ENCODE measurements at places on chromosomes 5 and 9.

- no peaks in the 10 kb centered on the region for H3K36me3 ChIP-seq
- DNase-seq, result no peak
- H3K4me1 ChIP-seq, result peaks cover 4% of the 10 kb centered on the region
- H3K4me3 ChIP-seq, result no peak overlapping the region
- H3K27ac ChIP-seq, result no peak overlapping the region
Measured at GRCh38 chr5:89282554-89283510, 399.8 kb upstream of the MEF2C start.

GRCh38 chr5:40227366-40227765 lies 452.3 kb upstream of the PTGER4 start:
- H3K4me1 ChIP-seq, result peaks cover 2% of the 10 kb centered on the region
- no peaks in the 10 kb centered on the region for H3K27me3 ChIP-seq
- H3K27ac ChIP-seq, result no peak overlapping the region
- peak; percentile 11 for DNase-seq
- H3K4me3 ChIP-seq, result no peak overlapping the region

GRCh38 chr9:10921671-10922070 lies 308.9 kb upstream of the PTPRD start:
- H3K36me3 ChIP-seq, result no peaks in the 10 kb centered on the region
- H3K27ac ChIP-seq, result no peak overlapping the region
- no peak overlapping the region for H3K4me3 ChIP-seq

DNA sequence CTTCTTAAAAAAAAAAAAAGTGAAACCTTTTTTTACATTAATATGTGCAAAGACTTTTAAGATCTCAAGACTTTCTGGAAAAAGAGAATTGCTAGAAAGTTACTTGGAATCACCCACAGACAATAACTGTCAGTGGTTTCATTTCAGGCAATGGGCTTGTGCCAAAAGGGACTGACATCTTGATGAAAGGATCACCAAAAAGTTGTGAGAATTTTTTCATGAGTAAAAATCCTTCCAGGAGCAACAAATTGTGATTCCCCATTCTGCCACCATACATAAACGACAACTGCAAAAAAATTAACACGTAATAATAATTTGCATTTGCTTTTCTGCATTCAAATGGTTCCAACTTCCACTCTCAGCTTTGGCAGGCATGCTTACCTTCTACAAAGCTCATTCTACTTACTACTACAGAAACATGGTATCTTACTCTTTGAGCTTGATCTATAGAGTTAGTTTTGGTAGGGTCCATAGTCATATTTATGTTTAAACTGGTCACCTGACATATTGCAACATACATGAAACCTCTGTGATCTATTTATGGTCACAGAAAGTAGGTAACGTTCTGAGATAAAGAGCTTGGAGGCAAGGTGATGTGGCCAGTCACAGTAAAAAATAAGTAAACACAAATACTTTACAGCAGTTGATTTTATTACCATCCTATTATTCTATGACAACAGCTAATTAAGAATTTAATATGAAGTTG lies 3.0 kb downstream of the NREP start:
- DNase-seq, result no peak
- no peaks in the 10 kb centered on the region for H3K27me3 ChIP-seq
- no peak overlapping the region for H3K4me3 ChIP-seq
- H3K36me3 ChIP-seq, result peaks cover 13% of the 10 kb centered on the region
- H3K4me1 ChIP-seq, result peaks cover 5% of the 10 kb centered on the region
- no peak overlapping the region for H3K27ac ChIP-seq

- peak; percentile 32 for DNase-seq
- no peaks in the 10 kb centered on the region for H3K36me3 ChIP-seq
- H3K4me3 ChIP-seq, result no peak overlapping the region
- H3K27ac ChIP-seq, result peak overlapping the region; percentile 25
Measured at GRCh38 chr9:134186471-134187109, 22.2 kb upstream of the RNU6ATAC start.

GRCh38 chr9:132647806-132648205 lies 22.0 kb downstream of the DDX31 start:
- H3K4me3 ChIP-seq, result no peak overlapping the region
- DNase-seq, result no peak
- H3K36me3 ChIP-seq, result peaks cover 71% of the 10 kb centered on the region
- H3K27me3 ChIP-seq, result no peaks in the 10 kb centered on the region

DNA sequence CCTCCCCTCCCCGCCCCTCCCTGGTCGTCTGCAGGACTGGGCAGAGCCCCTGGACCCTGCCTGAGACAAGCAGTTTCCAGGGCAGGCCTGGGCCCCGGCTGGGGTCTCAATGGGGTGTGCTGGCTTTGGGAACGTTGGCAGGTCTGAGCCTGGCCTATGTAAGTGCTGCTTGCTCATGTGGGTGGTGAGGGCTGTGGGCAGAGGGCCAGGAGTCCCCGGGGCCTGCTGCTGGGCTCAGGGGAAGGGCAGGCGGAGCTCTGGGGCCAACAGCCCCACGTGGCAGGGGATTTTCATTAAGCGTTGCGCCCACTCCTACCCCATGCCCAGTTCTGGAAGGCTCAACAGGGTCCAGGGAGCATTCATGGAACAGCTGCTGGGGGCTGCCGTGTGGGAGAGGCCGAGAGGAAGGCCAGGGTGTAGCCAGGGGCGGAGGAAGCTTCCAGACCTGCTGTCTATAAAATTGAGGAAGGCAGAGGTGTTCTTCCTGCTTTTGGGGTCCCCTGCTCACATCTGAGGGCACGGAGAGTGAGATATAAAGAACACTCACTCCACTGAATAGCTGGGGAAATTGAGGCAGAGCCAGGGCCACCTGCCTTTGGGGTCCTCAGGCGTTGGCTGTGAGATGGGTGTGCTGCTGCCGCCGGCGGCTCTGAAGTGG lies 32.5 kb downstream of the RXRA start:
- H3K4me3 ChIP-seq, result no peak overlapping the region
- DNase-seq, result no peak
- H3K36me3 ChIP-seq, result no peaks in the 10 kb centered on the region
- no peaks in the 10 kb centered on the region for H3K27me3 ChIP-seq
- H3K27ac ChIP-seq, result no peak overlapping the region

DNA sequence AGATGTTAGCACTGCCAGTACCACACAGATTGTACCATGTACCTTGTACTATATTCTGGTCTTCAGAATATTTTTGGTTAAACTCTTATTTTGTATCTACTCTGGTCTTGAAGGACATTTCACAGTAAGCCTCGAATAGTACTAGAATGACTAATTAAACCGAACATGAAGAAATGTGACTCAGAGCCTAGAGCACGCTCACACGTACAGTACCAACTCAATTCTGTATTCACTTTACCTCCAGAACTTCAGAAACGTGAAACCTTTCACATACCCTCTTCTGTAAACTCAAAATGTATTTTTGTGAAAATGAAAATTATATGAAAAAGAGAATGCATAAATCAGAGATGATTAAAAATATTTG lies 112.8 kb downstream of the MVB12B start:
- H3K4me3 ChIP-seq, result no peak overlapping the region
- H3K4me1 ChIP-seq, result peaks cover 5% of the 10 kb centered on the region
- no peak for DNase-seq
- H3K27me3 ChIP-seq, result no peaks in the 10 kb centered on the region
- H3K36me3 ChIP-seq, result no peaks in the 10 kb centered on the region

GRCh38 chr5:121640298-121640697 lies 211.4 kb upstream of the FTMT start:
- peak; percentile 39 for DNase-seq
- no peak overlapping the region for H3K27ac ChIP-seq
- no peak overlapping the region for H3K4me3 ChIP-seq
- no peaks in the 10 kb centered on the region for H3K27me3 ChIP-seq

- H3K4me1 ChIP-seq, result no peaks in the 10 kb centered on the region
- no peak overlapping the region for H3K4me3 ChIP-seq
- no peaks in the 10 kb centered on the region for H3K36me3 ChIP-seq
Measured at GRCh38 chr5:153456993-153457392, 33.5 kb upstream of the GRIA1 start.

DNA sequence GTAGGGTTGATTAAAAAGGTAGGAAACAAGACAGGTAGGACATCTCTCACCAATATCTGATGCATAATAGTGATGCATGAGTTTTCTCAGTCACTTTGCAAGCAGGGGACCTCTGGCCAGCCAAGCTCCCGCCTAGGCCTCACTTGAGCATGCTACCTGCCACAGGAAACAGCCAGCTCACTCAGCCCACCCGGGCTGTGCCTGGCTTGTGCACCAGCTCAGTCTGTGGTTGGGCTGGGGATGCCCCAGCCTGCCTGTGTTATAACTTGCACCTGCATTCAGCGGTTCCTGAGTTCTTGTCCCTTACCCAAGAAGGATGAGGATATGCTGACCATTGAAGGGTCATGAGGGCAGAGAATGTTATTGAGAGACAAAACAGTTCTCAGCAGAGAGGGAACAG lies 172.8 kb upstream of the PLCXD3 start:
- no peak overlapping the region for H3K4me3 ChIP-seq
- no peaks in the 10 kb centered on the region for H3K4me1 ChIP-seq
- H3K27me3 ChIP-seq, result no peaks in the 10 kb centered on the region
- H3K36me3 ChIP-seq, result no peaks in the 10 kb centered on the region
- no peak for DNase-seq

- no peaks in the 10 kb centered on the region for H3K27me3 ChIP-seq
- no peak overlapping the region for H3K4me3 ChIP-seq
- peak; percentile 42 for DNase-seq
- no peaks in the 10 kb centered on the region for H3K36me3 ChIP-seq
- no peak overlapping the region for H3K27ac ChIP-seq
Measured at GRCh38 chr5:150272531-150272930, 17.0 kb downstream of the CAMK2A start.

- peak; percentile 45 for DNase-seq
- no peaks in the 10 kb centered on the region for H3K27me3 ChIP-seq
- peak overlapping the region; percentile 75 for H3K27ac ChIP-seq
- H3K4me1 ChIP-seq, result peaks cover 5% of the 10 kb centered on the region
Measured at GRCh38 chr9:123074628-123075027, 41.2 kb downstream of the GPR21 start.

- H3K36me3 ChIP-seq, result no peaks in the 10 kb centered on the region
- H3K4me3 ChIP-seq, result no peak overlapping the region
- H3K4me1 ChIP-seq, result no peaks in the 10 kb centered on the region
- DNase-seq, result no peak
- H3K27me3 ChIP-seq, result no peaks in the 10 kb centered on the region
Measured at GRCh38 chr5:167406513-167406912, 884.9 kb upstream of the WWC1 start.

- H3K4me1 ChIP-seq, result no peaks in the 10 kb centered on the region
- H3K27ac ChIP-seq, result no peak overlapping the region
- no peaks in the 10 kb centered on the region for H3K27me3 ChIP-seq
- DNase-seq, result no peak
Measured at GRCh38 chr5:63025679-63026078, 447.1 kb downstream of the LRRC70 start.

- no peak for DNase-seq
- no peaks in the 10 kb centered on the region for H3K27me3 ChIP-seq
- no peak overlapping the region for H3K27ac ChIP-seq
- H3K4me3 ChIP-seq, result no peak overlapping the region
Measured at GRCh38 chr5:167743695-167744464, 547.6 kb upstream of the WWC1 start.

DNA sequence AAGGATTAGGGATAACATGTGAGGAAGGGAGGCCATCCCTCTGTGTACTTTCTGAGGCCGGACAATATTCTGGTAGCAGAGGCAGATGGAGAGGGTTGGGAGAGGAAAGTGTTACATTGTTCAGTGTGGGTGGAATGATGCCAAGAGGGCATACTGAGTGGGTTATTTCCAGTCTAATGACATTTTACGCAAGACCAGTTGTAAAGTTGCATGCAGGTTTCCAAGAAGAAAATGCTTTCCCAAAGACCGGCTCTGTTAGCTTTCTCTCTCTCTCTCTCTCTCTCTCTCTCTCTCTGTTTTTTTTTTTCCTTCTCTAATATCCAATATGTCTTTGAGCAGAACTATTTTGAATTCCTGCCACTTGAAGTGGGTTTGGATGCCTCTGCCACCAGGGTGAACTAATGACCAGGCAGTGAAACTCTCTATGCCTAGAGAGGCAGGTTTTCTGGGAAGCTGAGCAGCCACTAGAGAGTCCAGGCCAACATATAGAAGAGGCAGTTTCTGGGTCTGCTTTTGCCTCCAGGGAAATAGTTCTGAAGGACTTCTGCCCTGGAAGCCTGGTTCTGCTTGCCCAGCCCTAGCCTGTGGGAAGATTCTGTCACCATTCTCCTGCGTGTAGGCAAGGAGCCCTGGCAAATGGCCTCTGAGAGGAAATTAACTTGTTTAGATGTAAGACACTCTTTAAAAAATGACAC lies 24.4 kb upstream of the ZNF366 start:
- no peaks in the 10 kb centered on the region for H3K27me3 ChIP-seq
- DNase-seq, result peak; percentile 37
- peaks cover 3% of the 10 kb centered on the region for H3K4me1 ChIP-seq

- no peaks in the 10 kb centered on the region for H3K27me3 ChIP-seq
- H3K4me3 ChIP-seq, result no peak overlapping the region
- peaks cover 11% of the 10 kb centered on the region for H3K36me3 ChIP-seq
Measured at GRCh38 chr9:121691890-121692289, 40.5 kb downstream of the DAB2IP start.

DNA sequence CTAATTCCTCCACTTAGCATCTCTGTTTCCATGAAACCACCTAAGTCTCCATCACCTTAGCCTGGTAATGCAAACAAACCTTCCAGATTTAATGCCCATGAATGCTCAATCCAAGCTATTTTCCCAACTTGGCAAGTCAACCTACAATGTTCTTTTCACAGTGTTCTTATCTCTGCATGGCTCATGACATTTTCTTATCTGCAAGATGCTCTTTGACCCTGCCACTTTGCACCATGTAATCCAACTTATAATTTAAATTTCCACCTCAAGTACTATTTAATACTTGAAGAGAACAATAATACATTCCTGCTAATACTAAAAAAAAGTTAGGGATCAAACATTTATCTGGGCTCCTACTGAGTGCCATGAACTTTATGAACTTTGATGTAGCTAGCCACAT lies 164.3 kb downstream of the TMEM232 start:
- no peak overlapping the region for H3K4me3 ChIP-seq
- H3K36me3 ChIP-seq, result no peaks in the 10 kb centered on the region
- H3K27me3 ChIP-seq, result no peaks in the 10 kb centered on the region
- H3K4me1 ChIP-seq, result no peaks in the 10 kb centered on the region
- H3K27ac ChIP-seq, result no peak overlapping the region

- no peak overlapping the region for H3K27ac ChIP-seq
- no peak overlapping the region for H3K4me3 ChIP-seq
- no peaks in the 10 kb centered on the region for H3K36me3 ChIP-seq
- H3K27me3 ChIP-seq, result no peaks in the 10 kb centered on the region
Measured at GRCh38 chr5:124114911-124115310, 602.9 kb downstream of the CSNK1G3 start.

DNA sequence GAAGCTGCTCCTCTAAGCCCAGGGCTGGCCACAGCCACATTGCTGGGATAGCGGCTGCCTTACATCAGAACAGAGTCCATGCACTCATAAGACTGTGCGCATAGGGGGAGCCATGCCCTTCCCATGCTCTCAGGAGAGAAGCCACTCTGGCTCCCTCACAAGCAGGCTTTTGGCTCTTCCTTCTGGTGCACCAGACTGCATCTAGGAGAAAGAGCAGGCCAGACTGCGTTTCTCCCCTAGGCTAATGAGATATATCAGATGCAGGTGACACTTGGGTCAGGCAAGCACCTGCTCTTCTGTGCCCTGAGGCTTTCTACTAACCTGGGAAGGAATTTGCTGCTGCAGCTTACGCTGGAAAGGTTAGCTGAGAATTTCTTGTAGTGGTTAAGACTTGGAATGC lies 43.2 kb upstream of the BRINP1 start:
- DNase-seq, result no peak
- no peaks in the 10 kb centered on the region for H3K27me3 ChIP-seq
- H3K4me1 ChIP-seq, result no peaks in the 10 kb centered on the region
- H3K36me3 ChIP-seq, result no peaks in the 10 kb centered on the region
- no peak overlapping the region for H3K4me3 ChIP-seq

GRCh38 chr5:1205255-1206180 lies 4.1 kb downstream of the SLC6A19 start:
- H3K4me1 ChIP-seq, result peaks cover 33% of the 10 kb centered on the region
- no peaks in the 10 kb centered on the region for H3K36me3 ChIP-seq
- H3K4me3 ChIP-seq, result no peak overlapping the region
- no peak for DNase-seq
- peaks cover 39% of the 10 kb centered on the region for H3K27me3 ChIP-seq
